Islet precursor cell (in vitro differentiated cells): ENCODE measurements at places on chromosomes 7 and 10.

DNA sequence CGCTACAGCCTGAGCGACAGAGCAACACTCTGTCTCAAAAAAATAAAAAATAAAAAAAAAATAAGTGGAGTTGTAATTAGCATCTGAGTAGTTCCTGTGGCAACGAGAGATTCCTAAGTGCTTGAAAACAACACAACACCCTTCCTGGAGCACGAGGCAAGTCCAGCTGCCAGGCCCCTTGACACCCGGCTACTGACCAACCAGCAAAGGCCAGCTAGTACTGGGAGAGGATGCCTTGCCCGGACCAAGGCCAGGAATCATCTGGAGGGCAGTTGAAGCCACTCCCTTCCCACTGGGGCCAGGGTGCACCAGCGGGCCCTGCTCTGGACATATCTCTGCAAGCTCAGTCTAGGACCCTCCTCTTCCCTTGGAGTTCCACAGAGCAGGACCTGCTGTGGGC, 536 bp downstream of the C10orf105 start:
- DNase-seq = no peak

GRCh38 chr7:114789871-114790311, 132.0 kb upstream of the MDFIC start:
- no peak for DNase-seq

- no peak for DNase-seq
Measured at GRCh38 chr10:91653219-91653870, 20.5 kb upstream of the PPP1R3C start.

GRCh38 chr7:104928721-104929400, 85.1 kb upstream of the KMT2E start:
- no peak for DNase-seq

DNA sequence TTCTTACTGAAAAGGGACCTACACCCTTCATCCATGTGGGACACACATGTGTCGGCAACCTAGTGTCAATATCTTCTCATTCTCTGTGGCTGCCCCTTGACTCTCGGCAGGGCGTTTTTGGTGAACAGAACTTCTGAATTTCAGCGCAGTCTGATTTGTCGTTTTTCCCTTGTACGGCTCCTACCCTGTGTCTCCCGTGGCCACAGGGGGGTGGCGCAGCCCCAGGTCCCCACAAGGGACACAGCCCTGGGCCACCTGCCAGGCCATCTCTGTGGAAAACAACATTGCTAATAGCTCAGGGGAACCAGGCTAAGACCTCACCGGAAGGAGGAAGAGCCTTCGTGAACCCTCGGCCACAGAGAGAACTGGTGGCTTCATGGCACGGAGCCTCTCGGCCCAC, 53.1 kb upstream of the NKX6-2 start:
- DNase-seq = peak; percentile 33

DNA sequence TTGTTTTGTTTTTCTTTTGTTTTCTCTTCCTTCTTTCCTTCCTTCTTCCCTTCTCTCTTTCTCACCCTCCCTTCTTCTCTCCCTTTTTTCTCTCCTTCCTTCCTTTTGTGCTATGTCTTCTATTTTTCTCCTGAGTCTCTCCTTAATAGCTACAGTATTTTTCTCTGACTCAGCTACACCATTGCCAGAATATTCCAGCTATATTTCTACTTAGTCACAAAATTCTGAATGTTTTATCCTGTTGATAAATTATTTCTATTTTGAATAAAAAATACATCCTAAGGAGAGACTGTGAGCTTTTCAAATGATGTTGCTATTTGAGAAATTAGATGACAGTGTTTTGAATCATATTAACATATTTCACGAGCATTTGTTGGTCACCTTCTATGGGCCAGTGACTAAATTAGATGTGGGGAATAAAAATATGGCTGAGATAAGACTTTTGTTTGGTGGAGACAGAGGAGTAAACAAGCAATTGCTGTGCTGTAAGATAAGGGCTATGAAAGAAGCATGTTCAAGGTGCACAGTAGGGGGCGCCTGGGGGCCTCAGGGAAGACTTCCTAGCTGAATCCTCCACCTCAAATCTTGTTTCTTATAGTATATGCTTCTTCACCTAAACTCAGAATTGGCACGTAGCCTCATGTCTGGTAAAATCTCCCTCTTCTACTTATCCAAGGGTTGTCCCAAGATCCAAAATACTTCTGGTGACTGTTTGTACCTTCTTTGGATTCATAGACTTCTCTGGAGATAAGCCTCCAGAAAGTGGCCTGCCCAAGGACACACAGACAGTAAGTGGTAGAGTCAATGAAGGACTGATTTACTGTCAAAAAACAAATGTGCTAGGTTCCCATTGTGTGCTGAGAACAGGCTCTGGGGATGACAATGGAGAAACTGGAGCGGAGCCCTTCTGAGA, 115.5 kb upstream of the CREB5 start:
- peak; percentile 65 for DNase-seq

- DNase-seq = no peak
Measured at GRCh38 chr10:112249722-112250121, 33.5 kb upstream of the TECTB start.

DNA sequence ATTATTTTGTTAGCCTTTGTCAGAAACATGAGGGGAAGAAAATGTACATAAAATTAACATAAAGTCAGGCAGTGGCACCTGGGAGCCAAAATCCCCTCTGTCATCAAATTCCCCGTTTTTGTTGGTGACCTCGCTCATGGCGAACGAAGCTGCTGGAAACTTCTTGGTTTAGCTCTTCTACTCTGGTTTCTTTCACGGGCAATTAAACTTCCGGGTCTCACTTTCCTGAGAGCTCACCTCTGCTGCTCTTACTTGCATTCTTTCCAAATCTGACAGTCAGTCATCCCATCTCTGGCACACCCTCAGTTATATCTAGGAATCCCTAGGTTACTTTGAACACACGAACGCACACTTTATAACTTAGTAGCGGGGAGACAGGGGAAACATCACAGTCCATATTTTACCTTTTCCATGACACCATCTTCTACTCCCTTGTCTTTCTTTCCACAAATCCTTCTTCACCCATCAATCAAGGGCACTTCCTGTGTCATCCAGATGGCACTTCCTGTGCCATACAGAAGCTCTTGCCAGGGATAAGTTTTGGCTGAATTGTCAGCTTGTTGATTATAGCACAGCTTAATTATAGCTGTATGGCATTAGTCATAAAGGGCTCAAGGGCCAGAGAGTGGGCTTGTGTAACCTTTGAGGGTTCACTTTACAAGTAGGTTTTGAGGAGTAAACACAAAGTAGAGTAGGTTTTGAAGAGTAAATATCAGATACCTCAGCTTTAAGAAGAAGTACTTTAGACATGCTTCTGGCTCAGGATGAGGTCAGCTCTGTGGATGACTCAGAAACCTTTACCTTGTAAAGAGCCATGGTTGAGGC, 105.1 kb downstream of the GATA3 start:
- no peak for DNase-seq

- DNase-seq = no peak
Measured at GRCh38 chr10:77305650-77306632, 331.7 kb downstream of the KCNMA1 start.

- DNase-seq = peak; percentile 82
Measured at GRCh38 chr7:4612939-4613841, 68.9 kb upstream of the FOXK1 start.

DNA sequence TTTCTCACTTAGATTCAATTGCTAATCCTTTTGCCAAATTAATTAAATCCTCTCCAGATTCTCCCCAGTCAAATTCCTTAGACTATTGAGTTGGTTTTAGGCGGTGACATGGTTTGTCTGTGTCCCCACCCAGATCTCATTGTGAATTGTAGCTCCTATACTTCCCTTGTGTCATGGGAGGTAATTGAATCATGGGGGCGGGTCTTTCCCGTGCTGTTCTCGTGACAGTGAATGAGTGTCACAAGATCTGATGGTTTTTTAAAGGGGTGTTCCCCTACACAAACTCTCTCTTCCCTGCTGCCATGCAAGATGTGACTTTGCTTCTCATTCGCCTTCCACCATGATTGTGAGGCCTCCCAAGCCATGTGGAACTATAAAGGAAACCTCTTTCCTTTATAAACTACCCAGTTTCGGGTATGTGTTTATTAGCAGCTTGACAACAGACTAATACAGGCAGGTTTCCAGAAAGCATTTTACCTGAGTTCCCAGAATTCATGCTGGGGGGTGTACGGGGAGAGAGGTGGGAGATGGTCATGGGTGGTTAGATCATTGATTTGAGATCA, 44.7 kb upstream of the GARS1 start:
- no peak for DNase-seq

GRCh38 chr7:35519971-35520809, 174.7 kb downstream of the HERPUD2 start:
- peak; percentile 85 for DNase-seq

GRCh38 chr7:43454936-43455518, 127.9 kb upstream of the STK17A start:
- DNase-seq = peak; percentile 41

GRCh38 chr10:16857419-16857818, 40.2 kb upstream of the RSU1 start:
- DNase-seq = no peak

DNA sequence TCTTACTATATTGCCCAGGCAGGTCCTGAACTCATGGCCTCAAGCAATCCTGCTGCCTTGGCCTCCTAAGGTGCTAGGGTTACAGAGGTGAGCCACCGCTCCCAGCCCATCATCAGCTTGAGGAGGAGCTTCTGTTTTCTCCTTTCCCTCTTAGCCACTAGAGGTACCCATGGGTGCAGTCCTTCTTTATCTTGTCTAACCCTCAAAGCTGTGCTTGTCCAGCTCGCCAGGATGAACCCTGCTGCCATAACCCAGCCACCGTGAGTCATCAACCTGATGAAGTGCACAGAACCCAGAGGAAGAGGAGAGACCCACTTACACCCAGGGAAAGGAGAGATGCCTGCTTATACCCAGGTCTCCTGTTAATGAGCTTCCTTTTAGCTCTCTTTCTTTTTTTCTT, 133.4 kb downstream of the CUL2 start:
- DNase-seq = no peak

GRCh38 chr10:100022403-100022802, 12.7 kb upstream of the DNMBP start:
- no peak for DNase-seq

DNA sequence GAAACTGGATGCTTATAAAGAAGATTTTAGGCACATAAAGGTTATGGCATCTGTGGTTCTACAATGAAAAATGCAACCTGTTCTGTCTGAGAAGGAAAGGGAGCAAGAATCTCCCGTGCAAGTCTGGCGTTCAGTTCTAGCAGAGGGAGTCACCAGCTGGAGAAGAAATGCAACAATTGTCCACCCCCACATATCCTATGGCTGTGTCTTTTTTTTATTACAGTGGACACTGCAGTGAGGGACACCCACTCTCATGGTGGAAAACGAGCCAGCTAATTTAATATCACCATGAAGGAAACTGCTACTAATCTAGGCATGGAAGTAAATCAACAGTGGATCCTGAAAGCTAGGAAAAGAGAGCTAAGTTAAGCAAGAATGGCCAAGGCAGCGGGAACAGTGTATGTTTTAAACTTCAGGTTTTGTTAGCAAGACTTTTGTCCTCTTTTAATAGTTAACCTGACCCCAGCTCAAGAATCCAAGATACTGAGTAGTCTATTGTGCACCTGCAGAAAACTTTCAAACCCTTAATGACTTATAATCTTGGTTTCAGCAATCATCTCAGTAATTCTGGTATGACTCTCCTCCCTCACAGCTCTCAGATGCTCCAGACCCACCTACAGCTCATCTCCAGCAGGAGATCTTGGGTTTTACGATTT, 149.3 kb downstream of the FGFR2 start:
- no peak for DNase-seq

GRCh38 chr10:132806110-132806509, 20.2 kb upstream of the NKX6-2 start:
- DNase-seq = no peak

DNA sequence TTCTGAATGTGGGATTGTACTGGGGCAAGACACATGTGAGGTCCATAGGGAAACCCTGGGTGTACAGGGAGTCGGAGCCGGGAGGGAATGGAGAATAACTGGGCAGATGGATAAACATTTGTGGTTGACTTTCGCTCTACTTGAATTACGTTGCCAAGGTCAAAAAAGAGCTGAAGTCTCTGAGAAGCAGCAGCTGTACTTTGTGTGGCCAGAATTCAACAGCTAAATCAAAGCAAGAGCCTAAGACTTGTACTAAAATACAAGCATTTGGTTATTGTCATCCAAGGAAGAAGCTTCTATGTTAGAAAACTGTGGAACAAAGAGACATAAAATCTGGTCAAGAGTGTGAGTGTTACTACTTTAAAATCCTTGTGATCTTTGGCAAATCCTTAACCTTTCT, 457.2 kb downstream of the ARL4A start:
- DNase-seq = no peak

DNA sequence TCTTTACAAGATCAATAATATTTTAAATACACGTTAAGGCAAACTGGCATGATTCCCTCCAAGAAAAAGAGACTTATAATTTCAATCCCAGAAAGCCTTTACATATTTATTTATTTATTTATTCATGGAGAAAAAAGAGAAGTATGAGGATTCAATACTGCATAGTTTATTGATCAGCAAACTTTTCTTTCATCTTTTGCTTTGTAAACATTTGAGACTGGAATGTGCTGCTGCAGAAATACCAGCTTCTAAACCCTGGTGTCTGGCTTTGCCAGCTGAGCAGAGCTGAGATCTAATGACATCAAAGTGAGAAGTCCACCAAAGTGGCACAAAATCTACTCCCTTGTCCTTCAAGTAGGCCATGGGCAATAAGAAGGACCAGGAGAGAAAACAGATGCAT, 93.7 kb upstream of the STK17A start:
- DNase-seq = no peak

DNA sequence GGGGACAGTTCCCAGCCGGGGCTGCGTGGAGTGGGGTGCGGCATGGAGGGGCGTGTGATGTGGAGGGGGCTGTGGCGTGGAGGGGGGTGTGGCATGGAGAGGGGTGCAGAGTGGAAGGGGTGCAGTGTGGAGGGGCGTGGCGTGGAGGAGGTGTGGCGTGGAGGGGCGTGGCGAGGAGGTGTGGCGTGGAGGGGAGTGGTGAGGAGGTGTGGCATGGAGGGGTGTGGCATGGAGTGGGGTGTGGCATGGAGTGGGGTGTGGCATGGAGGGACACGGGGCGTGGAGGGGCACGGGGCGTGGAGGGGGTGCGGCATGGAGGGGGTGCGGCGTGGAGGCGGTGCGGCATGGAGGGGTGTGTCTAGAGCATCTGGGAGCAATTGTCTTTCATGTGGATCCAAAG, 33.6 kb downstream of the NKX6-2 start:
- DNase-seq = no peak

GRCh38 chr10:3955493-3955892, 170.5 kb upstream of the KLF6 start:
- DNase-seq = peak; percentile 80
